Activated gamma-delta T cell treated with Interleukin-2 at 50 U/mL for 16 hours (primary cell): ENCODE measurements at places on chromosomes 6 and 20.

DNA sequence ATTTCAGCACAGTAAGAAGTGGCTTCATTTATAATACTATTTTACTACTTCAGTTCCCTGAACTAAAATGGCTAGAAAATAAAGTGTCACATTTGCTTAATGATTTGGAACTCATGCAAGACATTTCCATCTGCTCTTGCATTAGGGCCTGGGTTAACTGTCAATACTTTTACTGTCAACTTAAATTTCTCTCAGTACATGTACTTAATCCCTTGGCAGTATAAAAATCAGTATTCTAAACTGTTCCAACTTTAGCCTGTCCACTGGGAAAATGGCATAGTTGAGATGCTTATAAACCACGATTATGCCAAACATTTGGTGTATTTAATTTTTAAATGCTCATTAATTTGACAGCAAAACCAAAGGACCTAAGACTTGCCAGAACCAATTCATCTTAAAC, 154.5 kb downstream of the ASCC3 start:
- no peak for DNase-seq

DNA sequence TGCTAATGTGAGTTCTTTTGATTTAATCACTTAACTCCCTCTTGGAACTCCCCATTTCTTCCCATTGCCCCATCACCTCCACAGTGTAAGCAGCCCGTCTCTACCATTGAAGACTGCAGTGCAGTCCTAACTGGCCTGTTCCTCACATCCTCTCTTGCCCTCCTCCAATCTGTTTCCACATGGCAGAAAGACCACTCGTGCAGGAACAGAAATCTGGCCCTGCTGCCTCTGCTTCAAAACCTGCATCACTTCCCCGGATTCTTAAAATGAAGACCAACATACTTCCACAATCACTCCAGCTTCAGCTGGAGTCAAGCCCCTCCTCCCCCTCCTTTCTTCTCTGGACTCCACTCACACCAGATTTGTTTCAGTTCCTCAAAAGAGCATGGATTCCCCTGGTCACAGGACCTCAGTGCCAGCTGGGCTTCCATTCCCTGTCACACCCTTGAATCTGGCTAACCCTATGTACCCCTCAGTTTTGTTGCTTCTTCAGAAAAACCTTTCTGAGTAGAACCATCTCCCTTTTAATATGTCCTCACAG, 802.3 kb downstream of the MAFB start:
- DNase-seq, result no peak

DNA sequence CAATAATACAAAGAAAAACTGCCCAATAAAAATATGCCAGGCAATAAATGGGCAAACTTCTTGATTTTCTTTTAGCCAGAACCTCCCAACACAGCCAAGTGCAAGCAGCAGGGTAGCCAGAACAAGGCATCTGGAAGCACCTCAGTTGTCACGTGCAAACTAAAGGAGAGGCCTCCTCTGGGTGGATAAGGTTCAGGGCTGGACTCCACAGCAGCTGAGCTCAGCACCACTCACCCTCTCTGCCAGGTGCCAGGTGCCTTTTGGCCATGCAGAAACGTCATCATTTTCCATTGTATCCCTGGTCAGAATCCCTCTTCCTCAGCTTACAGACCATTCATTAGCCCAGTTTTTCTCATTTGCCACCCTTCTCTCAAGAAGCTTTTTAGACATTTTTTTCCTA, 52.7 kb downstream of the SOD2 start:
- DNase-seq, result no peak

DNA sequence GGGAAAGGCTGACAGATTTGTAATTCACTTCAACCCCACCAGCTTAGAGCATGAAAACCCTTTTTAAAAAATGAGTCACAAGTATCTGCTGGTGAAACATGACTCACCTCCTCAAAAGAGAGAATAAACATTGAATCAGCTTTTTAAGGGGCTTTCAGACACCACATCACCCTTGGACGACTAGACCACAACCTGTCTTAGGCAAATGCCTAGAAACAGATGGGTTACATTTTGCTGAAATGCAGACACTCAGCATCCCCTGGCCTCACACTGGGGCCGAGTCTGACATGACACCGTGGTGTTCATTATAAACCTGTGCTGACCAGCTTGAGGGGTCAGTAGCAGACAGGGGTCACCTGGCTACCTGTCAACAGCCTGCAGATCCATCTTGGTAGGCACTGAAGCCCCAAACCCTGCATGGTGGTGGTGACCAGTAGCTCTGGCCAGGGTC, 175.3 kb upstream of the CST7 start:
- no peak for DNase-seq

GRCh38 chr6:14193524-14193923, 76.0 kb downstream of the CD83 start:
- DNase-seq, result no peak

GRCh38 chr20:49986049-49986448, 3.3 kb downstream of the SNAI1 start:
- DNase-seq, result no peak

- DNase-seq, result no peak
These were observed 3.5 kb downstream of the CITED2 start for GRCh38 chr6:139370999-139371345.

- DNase-seq, result peak; percentile 58
These were observed 27.9 kb upstream of the RTF2 start for GRCh38 chr20:56440346-56441007.

DNA sequence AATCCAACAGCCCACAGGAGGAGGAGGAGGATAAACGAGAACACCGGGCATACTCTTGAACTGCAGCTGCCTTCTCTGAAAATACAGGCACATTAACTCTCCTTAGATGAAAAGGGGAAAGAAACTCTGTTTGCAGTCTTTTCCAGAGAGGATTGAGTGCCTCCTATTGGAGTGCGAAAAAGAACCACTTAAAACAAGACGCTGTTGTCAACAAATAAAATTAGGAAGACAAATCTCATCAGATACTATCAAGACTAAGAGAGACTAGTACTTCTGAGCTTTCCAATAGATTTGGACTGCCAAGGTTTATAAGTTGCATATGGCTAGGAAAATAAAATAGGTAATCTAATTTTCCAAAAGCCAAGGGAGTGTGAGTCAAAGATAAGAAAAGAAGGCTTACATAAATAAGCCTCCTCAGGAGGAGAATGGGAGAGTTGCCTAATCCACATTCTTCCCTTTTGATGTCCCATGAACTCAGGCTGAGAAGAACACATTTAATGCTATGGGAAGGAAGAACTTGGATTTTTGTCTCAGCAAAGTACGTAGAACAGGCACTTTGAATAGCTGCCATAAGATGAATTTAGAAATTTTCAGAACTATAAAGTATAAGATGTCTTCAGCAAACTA, 154.7 kb downstream of the ARHGAP18 start:
- DNase-seq, result no peak

GRCh38 chr20:1119128-1119505, 715 bp downstream of the PSMF1 start:
- DNase-seq, result no peak

GRCh38 chr6:125963817-125964216, 7.2 kb downstream of the HINT3 start:
- DNase-seq, result no peak

GRCh38 chr6:13548500-13549210, 25.7 kb upstream of the SIRT5 start:
- DNase-seq, result no peak

DNA sequence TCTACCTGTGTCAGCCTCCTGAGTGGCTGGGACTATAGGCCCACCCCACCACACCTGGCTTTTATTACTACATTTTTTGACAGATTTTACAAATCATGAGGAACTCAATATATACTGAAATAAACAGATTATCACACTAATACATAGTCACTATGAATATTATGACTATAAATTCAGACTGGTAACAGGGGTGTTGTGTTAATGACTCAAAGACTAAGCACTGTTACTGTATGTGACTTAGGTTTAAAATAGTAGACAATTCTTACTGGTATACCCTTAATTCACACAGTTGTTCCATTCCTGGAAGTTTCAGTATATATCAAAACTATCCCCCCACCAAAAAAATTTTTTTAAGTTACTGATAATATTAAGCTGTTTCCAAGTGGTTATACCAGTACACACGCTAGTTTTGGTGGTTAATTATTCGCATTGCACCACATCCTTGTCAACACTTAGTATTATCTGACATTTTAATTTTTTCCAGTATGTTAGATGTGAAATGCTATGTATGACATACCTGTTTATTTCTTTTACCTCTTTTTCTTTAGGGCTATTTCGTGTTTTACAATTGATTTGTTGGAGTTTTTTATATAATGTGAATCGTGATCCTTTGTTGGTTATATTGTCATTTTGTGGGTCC, 34.4 kb upstream of the C20orf144 start:
- no peak for DNase-seq

DNA sequence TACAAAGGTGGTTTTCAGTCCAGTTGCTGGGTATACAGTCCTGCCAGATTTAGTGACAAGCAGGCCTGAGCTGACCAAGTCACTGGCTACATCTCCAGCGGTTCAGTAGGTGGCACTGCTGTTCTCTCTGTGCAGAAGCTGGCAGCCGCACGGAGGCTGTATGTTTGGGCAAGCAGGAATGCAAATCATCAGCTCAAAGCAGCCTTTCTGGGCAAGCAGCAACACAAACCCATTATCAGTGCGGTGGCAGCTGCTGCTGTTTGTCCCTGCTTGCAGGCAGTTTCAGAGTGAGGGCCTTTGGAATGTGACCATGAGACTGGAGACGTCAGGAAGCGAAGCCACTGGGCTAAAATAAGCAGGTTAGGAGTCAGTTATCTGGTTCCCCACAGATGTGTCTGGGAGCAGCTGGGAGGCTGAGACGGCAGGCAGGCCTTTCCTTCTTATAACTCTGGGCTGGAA, 72.5 kb downstream of the TXLNB start:
- peak; percentile 68 for DNase-seq

- DNase-seq, result no peak
These were observed 191.9 kb downstream of the MOXD1 start for GRCh38 chr6:132209351-132209750.

- DNase-seq, result no peak
These were observed 13.8 kb upstream of the HLA-G start for GRCh38 chr6:29813809-29814208.

GRCh38 chr20:34172926-34173325, 60.9 kb upstream of the EIF2S2 start:
- no peak for DNase-seq

- DNase-seq, result no peak
These were observed 146.9 kb downstream of the PHACTR3 start for GRCh38 chr20:59751075-59751711.

GRCh38 chr20:32201296-32201976, 6.1 kb downstream of the PLAGL2 start:
- no peak for DNase-seq

DNA sequence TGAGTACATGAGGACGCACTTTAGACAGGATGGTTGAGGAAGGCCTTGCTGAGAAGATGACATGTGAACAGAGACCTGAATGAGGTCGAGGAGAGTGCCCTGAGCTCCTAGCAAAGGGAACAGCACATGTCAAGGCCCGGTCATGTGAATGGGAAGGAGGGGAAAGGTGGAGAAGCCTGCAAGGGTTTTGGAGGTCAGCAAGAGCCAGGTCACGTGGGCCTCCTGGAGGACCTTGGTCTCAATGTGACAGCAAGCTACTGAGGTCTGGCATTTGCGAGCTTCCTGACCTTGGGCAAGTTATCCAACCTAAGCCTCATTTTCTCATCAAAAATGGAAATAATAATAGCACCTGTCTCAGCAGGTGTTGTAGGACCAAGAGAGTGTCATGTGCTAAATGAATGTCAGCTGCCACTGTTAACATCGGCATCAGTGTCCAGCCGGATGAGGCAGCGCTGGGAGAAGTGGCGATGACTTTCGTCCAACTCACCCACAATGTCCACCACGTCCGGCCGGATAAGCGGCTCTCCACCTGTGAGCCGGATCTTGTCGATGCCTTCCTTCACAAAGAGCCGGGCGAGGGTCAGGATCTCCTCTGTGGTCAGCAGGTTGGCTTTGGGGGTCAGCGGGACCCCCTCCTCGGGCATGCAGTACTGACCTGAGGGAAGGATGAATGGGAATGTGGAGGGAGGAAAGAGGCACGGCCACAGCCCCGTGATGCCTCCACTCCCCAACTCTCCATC, 8.9 kb downstream of the MOCS1 start:
- DNase-seq, result no peak
